ENCODE measurements at places on chromosomes 1 and 21.

DNA sequence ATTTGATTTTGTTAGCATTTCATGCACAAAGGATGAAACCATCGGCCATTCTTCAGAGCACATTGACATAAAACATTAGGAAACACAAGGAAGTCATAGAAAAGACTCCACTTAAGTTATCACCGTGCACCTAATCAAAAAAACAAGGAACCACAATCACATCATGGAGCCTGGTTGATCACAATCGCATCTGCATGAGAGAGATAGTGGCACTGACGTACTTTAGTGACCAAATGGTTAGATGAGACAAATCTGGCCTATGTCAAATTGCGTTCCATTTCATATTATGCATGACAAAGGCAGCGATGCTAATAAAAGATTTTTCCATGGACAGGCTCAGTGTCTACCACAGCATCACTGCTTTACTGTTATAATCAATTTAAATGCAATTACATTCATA lies 571.8 kb upstream of the ADGRL2 start:
- no peak for DNase-seq

- DNase-seq, result peak; percentile 27
Observed at GRCh38 chr1:171188388-171189266, 3.5 kb downstream of the FMO2 start.

DNA sequence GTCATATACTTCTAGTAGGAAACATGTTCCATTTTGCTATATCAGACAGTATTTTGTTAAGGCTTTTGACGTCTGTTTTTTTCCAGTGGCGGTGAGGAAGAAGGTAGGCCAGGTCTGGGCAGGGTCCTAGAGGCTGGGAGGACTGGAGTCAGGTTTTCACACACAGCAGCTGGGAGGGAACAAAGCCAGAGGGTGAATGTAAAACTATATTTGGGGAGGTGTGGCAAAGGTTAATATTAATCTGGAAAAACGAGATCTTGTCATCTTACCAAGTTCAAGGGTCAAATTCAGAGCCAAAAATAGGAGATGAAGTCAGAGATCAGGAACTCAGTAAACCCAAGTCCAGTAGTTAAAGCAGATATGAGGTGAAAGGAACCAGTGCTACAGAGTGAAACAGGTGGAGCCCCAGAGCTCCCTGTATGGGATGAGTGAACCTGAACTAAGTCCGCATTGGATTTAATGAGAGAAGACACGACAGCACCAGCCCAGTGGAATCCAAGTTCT lies 10.7 kb upstream of the OTUD7B start:
- DNase-seq, result no peak

DNA sequence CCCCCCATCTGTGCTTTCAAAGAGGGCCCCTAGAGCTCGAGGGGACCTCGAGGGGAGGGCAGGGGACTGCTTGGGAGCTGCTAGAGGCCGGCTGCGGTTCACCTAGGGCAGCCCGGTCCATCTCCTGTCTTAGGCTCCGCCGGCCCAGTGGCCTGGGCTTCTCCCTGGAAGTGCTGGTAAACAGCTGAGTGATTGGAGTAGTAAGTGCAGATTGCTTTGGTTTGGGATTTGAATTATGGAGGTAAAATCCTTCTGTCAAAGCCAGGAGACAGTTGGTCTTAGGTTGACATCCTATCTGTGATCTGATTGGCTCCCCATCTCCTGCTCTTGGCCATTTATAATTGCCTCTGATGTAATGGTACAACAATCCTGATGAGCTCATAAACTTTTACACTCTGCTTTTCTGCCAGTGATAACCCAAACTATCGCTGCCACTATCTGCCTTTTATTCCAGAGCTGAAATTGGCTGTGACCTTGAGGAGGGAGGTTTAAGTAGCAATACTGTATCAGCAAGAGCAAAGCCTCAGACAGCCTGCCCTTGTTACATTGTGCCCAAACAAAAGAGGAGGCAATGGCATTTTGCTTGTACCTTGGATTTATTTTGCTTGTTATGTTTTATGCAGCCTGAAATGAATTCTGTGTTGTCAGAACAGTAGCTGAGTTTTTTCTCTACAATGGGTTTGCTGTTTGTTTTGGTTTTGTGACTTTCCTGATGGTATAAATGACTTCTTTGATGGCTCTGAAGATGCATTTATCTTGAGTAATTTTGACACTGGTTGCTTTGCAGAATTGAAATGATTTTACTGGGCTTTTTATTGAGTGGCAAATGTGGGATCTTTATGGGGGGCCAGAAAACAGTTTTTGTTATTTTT lies 2.4 kb downstream of the ARID1A start:
- peak; percentile 92 for DNase-seq

DNA sequence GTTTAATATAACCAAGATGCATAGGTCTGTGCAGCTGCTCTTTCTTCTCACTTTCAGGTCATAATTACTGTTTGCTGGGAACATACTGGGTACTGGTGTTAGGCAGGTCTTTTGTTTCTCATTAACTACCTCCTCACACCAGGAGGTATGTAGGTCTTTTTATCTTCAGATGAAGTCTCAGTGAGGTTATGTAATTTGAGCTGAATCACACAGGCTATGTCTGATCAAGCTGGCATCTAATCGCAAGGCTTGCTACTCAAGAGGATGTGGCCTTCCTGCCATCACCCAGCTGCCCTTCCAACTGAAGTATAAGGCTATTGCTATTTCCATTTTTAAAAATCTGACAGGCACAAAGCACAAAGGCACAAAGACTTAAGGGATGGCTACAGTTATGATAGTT lies 96.4 kb downstream of the RUNX1 start:
- no peak for DNase-seq

GRCh38 chr1:16387201-16388188 lies 20.5 kb downstream of the SZRD1 start:
- DNase-seq, result no peak

DNA sequence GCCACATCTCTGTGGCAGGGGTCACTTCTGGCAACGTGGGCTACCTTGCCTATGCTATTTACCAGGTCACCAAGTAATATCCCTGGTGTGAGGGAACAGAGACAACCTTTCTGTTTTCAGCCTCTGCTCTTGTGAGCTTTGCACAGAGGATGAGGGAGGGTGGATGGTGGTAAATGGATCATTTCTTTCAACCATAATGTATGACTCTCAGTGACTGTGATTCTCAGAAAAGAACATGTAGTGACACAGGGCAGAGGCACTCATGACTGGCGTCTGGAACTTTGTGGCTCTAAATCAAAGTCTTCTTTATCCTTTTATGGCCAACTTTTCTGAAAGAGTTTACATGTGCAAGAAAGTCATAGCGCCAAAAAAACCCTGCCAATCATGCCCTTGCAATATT lies 153.5 kb upstream of the USP24 start:
- no peak for DNase-seq

GRCh38 chr1:40751802-40752201 lies 31.8 kb upstream of the KCNQ4 start:
- DNase-seq, result peak; percentile 38

DNA sequence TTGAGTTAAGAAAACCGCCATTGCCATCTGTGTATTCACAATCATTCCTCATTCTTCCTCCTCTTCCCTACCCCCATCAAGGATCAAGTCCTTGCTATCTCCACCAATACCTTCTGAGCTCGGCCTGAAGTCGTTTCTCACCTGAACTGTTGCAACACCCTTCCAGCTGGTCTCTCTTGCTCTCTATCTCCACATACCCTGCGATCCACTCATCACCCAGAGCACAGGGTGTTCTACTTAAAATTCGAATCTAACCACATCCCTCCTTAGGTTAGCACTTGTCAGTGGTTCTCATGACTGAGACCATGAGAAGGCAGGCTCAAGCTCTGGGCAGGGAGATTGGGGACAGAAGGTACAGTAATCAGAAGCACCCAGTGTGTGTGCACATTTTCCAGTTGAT lies 4.6 kb downstream of the IVL start:
- no peak for DNase-seq

DNA sequence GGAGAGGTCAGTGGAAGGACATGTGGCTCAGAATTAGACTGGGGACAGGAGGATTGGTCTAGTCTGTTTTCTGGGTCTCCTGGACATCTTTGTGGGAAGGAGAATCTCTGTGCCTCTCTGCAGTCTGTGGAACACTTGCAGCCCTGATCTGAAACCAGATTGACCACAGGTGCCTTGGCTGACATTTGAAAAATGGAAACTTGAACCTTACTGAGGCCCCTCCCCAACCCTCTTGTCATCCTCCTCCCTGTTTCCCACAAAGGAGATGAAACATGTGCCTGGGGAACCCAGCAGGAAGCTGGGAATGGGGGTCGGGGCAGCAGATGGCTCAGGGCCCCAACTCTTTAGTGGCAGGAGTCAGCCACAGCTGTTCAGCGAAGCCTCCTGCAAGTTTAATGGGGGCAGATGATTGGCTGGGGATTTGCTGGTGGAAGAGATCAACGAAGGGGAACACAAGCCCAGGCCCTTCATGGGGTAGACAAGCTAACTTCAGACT lies 18.1 kb downstream of the VASH2 start:
- no peak for DNase-seq

DNA sequence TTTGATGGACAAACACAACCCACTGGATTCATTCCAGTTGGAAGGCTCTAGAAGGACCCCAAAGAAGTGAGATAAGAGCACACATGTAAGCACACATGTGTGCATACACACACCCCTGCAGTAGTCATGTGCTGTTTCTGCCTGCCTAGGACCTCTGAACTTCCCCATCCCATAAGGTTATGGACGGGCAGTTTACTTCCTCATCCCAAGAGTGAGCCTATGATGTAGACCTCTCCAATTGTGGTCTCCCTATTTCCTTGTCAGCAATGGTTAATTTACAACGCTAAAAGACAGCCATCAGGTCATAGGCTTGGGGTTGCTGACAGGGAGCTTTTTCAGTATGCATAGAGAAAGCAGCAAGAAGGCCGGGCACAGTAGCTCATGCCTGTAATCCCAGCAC lies 15.4 kb upstream of the ADAR start:
- no peak for DNase-seq

DNA sequence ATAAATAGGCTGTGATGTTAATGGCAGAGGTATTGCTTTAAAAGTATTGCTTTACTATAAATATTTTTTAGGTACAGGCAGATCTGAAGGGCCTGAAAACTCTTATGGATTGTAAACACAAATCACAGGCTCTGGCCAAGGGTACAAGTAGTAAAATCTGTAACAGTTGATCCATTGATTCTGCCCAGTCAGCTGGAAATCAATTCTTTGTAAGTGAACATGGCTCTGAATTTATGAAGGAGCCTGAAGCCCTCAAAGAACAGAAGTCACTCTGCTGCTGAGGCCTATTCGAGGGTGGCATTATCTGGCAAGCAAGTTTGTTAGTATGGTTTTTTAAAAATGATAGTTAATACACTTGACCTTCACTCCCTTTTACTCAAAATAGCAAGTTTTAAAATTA lies 834.0 kb upstream of the TMPRSS15 start:
- DNase-seq, result no peak

- DNase-seq, result no peak
Observed at GRCh38 chr1:51217101-51217500, 19.0 kb upstream of the RNF11 start.

DNA sequence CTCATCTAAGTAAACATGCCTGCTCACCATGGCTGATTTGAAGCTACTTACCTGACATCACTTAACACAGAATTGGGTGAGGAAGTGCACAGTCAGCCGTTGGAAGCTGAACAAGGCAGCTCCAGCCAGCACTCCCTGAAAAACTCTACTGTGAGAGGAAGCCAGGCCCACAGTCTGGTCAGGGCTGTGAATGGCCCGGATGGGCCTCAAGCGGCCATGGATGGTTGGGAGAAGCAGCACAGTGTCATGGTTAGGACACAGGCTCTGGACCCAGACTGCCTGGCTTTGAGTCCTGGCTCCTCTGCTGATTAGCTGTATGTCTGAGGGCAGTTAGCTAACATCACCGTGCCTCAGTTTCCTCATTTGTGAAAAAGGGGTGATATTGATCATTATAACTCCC lies 267.8 kb downstream of the GRIK3 start:
- no peak for DNase-seq

DNA sequence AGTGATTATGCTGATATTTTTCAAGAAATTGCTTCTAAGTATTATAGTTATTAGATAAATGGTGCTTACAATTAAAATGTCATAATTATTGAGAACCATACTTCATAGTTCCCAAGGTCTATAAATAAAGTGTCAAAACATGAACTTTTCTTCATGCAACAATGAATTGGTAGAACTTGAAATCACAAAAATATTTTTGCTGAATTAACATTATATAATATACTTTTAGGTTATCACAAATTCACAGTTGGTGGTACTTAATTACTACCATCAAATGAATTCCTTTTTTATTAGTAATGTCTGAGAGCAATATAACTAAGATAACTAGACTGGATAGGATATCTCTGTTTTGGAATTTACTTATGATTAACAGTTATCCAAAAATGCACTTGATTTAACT lies 4.7 kb downstream of the DNM3 start:
- no peak for DNase-seq

DNA sequence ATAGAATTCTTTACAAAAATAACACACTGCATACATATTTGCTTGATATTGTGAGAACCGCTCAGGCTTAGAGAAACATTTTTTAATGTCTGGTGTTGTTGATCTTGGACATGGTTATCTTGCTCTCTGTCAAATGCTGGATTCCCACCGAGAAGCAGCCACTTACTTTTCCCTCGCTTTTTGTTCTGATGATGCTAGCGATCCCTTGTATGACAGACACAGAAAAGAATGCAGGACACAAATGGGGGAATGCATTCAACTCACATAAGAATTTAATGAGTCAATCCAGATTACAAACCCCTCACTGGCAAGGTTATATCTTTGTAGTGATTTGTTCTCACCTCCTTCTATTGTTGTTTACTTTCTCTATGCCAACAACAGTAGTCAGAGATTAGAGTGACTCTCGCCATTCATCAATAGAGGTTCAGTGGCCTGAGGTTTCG lies 76.8 kb upstream of the AKT3 start:
- peak; percentile 79 for DNase-seq

- DNase-seq, result no peak
Observed at GRCh38 chr21:40652436-40652835, 194.5 kb downstream of the DSCAM start.

GRCh38 chr1:94926915-94927404 lies at the start of gene CNN3:
Gene CNN3, minus strand, starts transcription at chr1:94927110. Its CDS starts 216 bp downstream, at chr1:94926894.
- peak; percentile 91 for DNase-seq

GRCh38 chr1:213484333-213484732 lies 433.3 kb downstream of the RPS6KC1 start:
- DNase-seq, result no peak

GRCh38 chr1:96060621-96061020 lies 661.0 kb upstream of the PTBP2 start:
- DNase-seq, result no peak

DNA sequence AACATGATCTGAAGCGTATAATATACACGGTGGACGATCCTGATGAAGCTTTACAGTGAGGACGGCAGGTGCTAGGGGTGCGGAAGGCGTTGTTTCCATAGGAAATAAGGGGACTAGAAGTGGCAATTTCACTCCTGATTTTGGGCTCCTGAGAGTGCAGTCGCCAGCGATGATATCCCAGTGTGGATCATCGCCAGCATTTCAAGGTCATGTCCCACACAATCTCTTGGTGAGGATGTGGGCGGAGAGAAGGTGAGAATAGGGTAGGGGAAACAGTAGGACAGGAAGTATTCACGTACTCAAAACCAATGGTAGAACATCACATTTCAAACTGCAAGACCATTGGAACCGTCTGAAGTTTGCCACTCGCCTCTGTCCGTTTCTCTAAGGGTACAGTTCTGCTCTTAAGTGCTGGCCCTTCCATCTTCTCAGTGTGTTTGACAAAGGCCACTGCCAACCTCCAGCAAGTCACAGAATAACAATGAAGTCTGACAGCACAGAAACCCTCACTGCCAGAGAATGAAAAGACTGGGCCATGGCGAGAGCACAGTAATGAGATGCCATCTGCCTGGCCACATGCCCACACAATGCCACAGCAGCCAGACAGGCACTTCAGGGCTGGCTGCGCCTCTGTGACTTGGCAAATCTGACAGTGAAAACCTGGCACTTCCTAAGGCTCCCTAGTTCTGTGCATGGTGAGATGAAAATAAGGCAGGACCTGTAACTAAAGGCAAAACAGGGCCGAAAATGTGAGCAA lies 27.9 kb downstream of the PCSK9 start:
- no peak for DNase-seq

Measured in RWPE1 (cell line).